ENCODE measurements at places on chromosomes 7 and 10.

- no peak for DNase-seq
These were observed 2.1 kb downstream of the PAXIP1 start for GRCh38 chr7:155000795-155001194.

DNA sequence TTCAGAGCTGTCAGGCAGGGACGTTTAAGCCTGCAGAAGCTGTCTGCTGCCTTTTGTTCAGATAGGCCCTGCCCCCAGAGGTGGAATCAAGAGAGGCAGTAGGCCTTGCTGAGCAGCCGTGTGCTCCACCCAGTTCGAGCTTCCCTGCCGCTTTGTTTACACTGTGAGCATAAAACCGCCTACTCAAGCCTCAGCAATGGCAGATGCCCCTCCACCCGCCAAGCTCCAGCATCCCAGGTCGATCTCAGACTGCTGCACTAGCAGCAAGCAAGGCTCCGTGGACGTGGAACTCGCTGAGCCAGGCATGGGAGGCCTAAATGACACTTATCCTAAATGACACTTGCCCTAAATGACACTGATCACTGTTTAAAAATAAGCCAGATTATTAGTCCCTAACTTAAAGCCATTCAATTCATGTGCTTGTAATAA lies 6.8 kb upstream of the ASB15 start:
- no peak for DNase-seq

DNA sequence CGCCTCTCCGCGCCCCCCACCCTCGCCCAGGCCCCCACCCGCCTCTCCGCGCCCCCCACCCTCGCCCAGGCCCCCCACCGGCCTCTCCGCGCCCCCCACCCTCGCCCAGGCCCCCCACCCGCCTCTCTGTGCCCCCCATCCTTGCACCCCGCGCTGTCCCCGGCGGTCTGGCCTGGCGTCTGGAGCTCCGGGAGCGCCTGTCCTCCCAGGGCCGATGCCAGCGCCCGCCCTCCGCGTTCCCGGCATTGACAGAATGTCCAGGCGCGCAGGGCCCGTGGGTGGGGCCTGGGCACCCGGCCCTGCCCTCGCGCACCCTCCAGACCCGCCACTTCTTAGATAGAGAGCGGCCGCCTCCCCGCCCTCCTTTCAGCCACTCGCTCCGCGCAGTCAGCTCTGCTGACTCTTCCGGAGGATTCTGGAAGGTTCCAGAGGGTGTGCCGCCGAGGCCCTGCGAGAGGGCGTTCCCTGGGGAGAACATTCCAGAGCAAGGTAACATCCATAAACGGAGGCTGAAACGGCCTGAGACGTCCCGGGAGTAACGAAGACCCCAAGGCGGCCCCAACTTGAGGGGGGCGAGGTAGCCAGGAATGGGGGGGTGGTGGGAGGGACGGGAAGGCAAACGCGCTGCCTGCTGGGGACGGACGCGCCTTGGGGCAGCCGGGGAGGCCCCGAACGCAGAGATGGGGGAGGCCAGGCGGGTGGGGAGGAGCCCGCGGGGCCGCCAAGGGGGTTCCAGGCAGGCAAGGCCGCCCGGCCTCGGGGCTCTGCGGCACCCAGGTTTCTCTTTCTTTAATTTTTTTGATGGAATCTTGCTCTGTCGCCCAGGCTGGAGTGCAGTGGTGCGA lies 117.8 kb downstream of the DYNC2I1 start:
- DNase-seq, result no peak

DNA sequence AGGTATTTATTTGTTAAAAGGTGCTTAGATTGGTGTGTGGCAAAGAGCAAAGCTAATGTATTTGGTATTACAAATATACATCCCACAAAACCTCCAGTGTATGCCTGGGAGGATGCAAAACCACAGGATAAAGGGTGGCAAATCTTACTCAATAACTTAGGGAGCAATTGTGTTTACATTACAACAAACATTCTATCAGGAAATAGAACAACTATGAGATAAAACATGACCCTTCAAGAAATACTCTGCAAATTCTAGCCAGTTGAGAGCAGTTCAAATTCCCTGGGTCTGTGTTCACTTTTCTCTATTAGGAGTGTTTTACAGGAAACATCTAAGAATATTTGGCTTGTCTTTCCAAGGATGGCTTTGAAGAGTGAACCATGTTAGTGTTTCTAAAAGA lies 64.9 kb downstream of the CUL1 start:
- DNase-seq, result peak; percentile 54

- peak; percentile 78 for DNase-seq
These were observed 9.6 kb downstream of the UBTD1 start for GRCh38 chr10:97508342-97508741.

GRCh38 chr7:82110146-82110840 lies 333.3 kb downstream of the CACNA2D1 start:
- DNase-seq, result no peak

All from iris pigment epithelial cell (primary cell).